NCI-H1930 (cell line): ENCODE measurements at places on chromosomes 3 and 15.

DNA sequence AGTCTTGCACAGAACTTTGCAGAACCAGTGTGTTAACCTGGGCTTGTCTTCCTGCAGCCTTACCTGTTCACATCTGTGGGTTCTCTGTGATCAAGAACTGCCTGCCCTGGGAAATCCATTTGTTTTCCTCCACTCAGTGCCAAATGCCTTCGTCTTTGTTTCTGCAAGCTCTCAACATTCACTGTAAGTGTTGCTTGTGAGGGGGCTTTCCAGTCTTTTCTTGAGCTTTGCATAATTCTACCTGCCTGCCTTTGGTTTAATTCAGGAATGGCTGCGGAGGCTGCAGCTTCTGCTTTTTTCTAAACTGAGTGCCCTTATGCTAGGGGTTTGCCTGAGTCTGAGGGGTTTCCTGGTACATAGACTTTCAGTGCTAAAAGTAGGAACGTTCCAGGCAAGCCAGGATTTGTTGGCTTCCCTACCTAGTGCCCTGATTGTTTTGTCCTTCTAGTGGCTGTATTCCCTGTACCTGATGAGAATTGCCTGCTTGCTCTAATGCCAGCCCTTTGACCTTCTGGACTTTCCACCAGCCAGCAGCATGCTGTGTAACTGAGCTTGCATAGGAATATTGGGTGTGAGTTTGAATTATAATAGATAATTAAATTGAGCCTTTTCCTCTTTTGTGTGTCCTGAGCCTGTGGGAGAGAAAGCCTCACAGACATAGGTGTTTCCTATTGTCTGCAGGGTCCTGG, 96.6 kb upstream of the CLSTN2 start:
- no peak for DNase-seq

- no peak for DNase-seq
Observed at GRCh38 chr3:52026041-52026440, 30.3 kb downstream of the DUSP7 start.

- DNase-seq, result no peak
Observed at GRCh38 chr3:132963786-132964185, 74.4 kb upstream of the TMEM108 start.

DNA sequence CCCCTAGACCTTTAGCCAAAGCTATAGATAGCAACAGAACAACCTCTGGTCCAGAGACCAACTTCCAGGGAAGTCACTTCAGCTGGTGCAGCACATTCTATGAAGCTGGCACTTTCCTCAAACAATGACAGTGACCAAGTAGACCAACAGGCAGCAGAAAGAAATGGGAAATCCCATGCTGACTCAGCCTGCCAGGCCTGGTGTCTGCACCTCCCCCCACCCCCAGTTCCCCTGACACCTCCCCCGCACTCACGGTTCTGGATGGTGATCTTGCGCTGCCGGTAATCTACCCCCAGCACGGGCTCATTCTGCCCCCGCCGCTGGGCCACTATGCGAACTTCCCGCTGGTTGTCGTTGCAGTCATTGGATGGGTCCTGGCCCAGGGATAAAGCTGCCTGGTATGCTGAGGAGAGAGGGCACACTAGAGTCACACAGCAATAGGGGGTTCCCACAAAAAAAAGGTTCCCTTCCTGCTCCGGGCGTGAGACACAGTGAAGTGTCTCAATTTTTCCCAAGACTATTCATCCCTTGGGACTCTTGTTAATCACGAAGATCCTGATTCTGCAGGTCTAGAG, 17.0 kb downstream of the ILDR1 start:
- DNase-seq, result no peak

GRCh38 chr15:60391722-60392315, 6.0 kb downstream of the ANXA2 start:
- DNase-seq, result no peak

- no peak for DNase-seq
Observed at GRCh38 chr3:104750581-104750980, 616.1 kb upstream of the ALCAM start.
